NCI-H187 (cell line): ENCODE measurements at places on chromosomes 3 and 15.

- DNase-seq, result no peak
Observed at GRCh38 chr3:152938974-152939636, 104.2 kb downstream of the P2RY1 start.

DNA sequence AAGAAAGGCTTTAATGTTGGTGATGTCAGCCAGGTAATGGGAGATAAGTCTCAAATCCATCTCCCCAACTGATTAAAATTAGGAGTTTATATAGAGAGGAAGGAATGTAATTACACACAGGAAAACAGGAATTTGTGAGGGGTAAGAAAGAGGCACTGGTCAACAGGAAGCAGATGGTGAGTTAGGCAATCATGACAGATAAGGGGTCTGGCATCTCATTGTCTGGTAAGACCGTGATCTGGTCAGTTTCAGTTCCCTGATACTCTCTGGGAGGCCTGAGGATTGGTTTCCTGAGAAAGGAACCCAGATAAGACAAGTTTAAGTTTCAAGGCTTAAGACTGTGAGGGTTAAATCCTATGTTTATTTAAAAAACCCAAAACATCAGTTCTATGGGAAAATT, 414.7 kb upstream of the ARRDC4 start:
- DNase-seq, result no peak

GRCh38 chr3:189167027-189167766, 4.6 kb upstream of the TPRG1 start:
- DNase-seq, result no peak

DNA sequence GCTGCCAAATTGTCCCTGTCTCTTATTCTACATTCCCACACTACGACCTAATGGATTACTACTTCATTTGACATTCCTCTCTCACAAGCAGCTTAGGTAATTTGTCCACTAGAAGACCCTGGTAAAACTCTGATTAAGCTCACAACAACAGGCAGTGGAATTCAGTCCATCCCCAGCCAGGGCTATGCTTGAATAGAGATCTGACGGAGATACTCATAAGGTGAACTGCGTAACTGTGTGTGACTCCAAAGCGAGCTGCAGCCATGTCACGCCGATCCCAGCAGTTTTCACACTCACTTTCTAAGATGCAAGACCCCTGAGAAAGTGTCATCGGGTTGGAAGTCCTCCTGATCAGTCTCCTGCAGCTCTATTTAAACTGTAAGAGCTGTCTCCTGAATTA, 25.7 kb upstream of the ROBO2 start:
- no peak for DNase-seq

DNA sequence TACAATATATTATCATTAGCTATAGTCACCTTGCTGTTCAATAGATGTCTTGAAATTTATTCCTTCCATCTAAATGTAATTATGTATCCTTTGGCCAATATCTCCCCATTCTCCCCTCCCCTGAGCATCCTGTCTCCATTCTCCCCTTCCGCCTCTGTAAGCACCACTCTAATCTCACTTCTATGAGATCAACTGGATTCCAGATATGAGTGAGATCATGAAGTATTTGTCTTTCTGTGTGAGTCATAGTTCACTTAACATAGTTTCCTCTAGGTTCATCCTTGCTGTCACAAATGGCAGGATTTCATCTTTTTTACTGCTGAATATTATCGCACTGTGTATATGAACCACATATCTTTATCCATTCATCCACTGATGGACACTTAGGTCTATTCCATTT, 148.8 kb upstream of the NDN start:
- DNase-seq, result no peak

GRCh38 chr15:48006031-48006511, 114.7 kb upstream of the SLC24A5 start:
- no peak for DNase-seq
